ENCODE measurements at places on chromosomes 5 and 9.
A peak's percentile ranks its signal among the peaks of the same experiment; 100 is the strongest.

DNA sequence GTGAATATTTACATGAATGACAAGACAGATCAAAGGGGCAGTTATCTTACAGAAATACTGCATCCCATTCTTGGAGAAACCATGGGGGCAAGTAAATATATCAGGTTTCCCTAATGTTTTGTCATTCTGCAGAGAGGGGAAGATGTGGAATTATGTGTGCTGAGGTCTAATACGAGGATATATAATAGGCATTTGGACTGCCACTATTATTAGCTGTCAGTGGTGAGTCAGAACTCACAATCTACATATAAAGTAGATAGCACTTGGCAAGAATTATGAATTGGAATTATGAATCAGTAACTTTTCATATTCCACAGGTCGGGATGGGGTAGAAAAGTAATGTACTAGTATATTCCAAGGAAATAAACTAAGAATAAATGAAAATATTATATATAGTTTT is 121.7 kb downstream of the GIN1 start:
- DNase-seq = no peak

GRCh38 chr5:121164632-121165031 is 687.0 kb upstream of the FTMT start:
- no peak for DNase-seq

GRCh38 chr5:584216-584615 is 27.9 kb upstream of the CEP72 start:
- DNase-seq = no peak

DNA sequence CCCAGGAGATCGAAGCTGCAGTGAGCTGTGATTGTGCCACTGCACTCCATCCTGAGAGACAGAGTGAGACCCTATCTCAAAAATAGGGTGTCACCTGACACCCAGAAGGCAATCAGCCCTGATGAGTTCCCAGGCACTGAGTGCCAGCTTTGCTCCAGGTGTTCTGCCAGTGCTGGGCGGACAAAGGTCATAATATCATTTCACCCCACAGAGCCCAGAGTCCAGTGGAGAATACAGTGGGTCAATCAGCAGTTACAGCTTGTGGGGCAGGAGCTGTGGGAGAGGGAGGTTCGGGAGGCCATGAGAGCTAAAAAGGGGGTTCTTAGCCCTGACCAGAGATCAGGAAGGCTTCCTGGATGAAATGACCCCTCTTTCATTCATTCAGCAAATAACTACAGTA is 24.4 kb upstream of the SH3RF2 start:
- no peak for DNase-seq

- DNase-seq = no peak
Measured at GRCh38 chr5:173448856-173449255, 120.6 kb upstream of the STC2 start.

DNA sequence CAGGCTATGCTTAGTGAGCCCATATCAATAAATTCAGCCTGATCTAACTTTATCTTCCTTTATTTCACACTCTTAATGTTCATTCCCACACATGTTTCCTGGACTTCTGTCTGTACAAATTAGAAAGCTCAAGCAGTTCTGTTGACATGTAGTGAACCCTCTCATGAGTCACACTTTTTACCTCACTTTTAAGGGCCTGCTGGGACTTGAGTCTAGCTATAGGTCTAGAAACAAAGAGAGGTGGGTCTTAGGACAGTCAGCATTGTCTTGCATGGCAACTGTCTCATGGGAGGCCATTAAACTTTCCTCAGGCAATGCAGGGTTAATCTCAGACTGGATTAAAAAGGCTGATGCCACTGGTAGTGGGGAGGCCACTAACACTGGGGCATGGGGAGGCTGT is 8.6 kb upstream of the CCNH start:
- no peak for DNase-seq

DNA sequence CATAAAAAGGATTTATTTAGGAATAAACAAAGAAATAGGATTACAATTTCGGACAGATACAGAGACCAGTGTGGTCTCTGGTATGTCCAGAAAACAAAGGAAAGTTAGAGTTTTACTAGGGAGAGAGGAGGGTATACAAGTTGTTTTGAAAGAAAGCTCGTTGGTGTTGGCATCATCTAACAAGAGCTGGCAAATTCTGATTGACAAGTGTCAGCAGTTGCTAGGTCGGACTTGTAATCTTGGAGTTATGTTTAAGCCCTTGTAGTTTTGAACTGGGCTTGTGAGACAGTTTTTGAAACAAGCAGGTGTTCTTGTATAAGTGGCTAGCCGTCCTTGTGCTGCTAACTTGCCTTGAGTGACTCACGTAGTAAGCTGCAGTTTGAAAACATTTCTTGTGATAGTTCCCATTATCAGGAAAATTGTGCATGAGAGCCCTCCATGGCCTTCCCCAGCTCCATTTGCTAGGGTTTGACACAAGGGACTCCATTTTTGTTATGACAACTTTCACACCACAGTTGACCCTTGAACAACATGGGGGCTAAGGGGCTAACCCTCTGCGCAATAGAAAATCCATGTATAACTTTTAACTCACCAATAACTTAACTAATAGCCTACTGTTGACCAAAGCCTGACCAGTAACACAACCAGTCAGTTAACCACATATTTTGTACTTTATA is 48.1 kb downstream of the ZNF622 start:
- no peak for DNase-seq

DNA sequence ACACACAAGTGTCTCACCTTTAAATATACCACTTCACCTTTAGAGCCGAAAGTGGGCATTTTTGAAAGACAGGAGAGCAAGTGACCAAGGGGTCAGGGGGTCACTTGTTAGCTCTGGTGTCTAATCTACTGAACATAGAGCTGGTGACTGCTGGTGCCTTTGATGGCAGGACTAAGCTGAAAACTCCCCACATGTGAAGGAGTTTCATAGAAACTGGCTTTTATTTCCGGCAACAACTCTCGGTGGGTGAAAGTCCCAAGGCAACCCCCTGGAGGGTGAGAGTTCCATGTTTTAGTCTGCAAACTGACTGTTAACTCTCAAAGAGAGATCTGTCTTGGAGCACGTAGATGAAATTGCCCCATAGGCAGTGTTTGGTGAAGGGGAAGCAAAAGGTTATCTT is 466.9 kb downstream of the DMRTA1 start:
- DNase-seq = no peak

DNA sequence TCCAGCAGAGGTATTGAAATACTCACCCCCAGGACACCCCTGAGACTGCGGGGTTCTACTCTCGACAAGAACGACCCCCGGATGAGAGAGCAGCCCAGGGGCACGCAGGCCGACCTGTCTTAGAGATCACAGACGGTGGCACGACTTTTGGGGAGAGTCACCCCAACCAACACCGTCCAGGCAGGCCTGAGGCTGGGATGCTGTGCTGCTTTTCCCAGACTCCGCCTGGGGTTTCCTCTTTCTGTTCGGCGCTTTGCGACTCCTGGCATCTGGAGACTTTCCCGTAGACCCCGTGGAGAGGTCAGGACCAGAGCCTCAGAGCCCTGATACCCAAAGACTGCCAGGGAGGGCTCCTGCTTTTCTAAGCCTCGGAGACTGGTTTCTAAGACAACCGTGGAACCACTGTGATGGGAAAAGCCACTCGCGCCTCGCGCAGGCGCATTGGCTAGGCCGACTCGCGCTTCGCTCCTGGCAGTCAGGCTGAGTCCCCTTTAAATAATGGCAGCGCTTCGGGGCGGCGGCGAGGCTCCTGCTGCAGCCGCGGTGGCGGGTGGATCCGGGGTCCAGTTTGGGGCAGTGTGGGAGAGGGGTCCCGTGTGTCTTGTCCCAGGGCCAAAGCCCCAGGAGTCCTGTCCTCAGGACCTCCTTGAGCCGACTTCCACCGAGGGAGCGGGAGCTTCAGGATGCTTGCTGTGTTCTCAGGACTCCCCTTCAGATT is 484.0 kb downstream of the SPATA31A7 start:
- no peak for DNase-seq

DNA sequence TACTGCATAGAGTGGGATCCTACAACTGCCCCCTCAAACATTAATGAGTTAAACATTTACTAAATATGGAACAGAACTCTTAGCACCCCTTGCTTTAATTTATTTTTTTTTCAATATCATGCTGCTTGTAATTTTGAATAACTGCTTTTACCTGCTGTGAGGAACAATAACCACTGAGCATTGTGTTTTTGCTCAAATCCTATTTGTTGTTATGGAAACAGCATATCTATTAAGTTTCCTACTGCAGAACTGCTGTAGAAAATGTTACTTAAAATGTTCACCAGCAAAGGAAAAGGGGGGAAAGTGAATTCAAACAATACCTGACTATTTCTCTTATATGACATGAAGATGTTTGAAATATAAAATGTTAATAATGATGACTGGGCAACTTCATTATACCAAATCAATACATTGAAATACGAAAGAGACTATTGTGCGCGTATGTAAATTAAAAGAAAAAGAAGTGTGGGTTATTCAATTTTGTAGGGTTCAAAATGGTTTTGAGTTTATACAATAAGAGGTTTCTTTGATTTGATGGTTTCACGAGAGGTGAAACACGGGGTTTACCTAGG is 1043.8 kb upstream of the NUDT12 start:
- DNase-seq = no peak

GRCh38 chr5:91079037-91079436 is 304.1 kb downstream of the ARRDC3 start:
- no peak for DNase-seq

DNA sequence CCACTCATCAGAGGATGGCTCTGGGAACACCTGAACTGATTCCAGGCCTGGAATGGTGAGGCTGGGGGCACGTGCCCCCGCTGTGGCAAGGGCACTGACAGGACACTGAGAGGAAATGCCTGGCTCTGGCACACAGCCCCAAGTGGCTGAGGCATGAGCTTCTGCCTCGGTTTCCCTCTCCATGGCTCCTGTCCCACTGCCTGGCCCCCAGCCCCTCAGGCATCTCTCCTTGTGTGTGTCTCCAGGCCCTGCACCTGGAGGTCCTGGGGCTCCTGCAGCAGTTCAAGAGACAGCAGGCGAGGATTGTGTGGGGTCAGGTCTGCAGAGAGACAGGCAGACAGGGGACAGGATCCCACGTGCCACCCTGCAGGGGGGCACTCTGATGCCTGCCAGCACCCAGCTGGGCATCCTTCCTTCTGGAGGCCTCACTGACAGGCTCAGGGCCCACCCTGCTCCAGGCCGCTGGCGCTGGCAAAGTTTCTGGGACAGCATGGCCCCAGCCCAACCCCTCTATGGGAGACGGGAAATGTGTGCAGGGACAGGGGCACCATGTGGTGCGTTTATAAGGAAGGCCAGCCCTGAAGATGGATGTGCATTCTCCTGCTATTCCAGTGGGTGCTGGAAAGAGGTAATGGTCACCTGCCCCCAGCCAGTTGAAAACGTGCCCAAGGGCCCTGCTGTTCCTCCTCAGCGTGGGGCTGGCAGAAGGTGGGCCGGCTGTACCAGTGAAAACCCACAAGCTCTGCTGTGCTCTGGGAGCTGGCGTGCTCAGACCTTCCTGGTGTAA is 66.0 kb downstream of the RASGEF1C start:
- DNase-seq = no peak

- peak; percentile 36 for DNase-seq
Measured at GRCh38 chr5:177368869-177369644, 11.3 kb downstream of the RGS14 start.

GRCh38 chr9:110337727-110338126 is at the start of gene TXNDC8:
TXNDC8 (minus strand) TSS chr9:110337863.
- peak; percentile 49 for DNase-seq

DNA sequence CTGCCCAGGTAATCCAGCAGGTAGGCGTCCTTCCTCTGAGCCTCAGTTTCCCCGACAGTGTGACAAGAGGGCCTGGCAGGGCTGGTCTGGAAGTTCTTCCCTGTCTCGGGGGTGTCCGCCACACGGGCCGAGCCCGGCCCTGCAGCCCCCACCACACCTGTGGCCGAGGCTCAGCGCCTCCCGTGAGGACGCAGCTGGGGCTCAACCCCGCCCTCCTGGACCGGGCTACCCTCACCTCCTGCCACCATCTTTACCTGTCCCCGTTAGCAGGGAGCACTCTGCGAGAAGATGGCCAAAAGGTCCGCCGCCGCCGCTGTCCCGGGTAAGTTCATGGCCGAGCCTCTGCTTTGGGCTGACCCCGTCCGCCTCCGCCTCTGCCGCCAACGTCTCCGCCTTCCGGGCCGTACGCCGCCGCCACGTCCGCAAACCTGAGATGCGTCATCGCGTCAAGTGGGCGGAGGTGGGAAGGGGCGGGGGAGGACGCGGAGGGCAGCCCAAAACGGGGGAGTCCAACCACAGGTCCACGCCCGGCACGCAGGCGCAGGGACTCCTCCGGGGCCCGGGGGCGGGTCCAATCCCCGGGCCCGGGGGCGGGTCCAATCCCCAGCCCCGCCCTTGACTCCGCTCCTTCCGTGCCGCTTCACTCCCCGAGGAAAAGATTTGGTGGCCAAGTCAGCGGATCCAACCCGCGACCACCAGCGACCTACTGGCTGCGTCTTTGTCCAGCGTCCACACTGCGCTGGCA is at the start of gene LYSMD3:
Gene LYSMD3, minus strand, starts transcription at position 391 of the 745 bp plus-strand sequence. CDS start 4,295 bp downstream, outside the sequence.
- peak; percentile 98 for DNase-seq

DNA sequence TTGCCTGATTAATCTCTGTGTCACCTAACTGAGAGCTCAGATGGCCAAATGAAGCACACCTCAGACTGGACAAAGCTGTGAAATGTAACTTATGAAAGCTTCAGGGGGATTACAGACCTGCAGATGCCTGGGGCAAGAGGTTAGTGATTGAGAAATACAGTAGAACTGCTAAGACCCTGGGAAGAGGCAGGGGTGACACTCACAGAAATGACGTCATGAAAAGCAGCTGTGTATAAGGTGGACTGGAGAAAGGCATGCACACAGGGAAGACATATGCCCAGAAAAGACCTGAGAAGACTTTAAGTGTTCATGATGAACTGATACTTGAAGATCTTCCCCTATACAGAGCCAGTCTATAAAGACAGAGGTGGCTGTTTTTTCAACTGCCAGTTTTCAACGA is 49.3 kb upstream of the SPTLC1 start:
- DNase-seq = no peak

GRCh38 chr5:81425569-81425968 is 31.6 kb upstream of the ACOT12 start:
- peak; percentile 53 for DNase-seq

DNA sequence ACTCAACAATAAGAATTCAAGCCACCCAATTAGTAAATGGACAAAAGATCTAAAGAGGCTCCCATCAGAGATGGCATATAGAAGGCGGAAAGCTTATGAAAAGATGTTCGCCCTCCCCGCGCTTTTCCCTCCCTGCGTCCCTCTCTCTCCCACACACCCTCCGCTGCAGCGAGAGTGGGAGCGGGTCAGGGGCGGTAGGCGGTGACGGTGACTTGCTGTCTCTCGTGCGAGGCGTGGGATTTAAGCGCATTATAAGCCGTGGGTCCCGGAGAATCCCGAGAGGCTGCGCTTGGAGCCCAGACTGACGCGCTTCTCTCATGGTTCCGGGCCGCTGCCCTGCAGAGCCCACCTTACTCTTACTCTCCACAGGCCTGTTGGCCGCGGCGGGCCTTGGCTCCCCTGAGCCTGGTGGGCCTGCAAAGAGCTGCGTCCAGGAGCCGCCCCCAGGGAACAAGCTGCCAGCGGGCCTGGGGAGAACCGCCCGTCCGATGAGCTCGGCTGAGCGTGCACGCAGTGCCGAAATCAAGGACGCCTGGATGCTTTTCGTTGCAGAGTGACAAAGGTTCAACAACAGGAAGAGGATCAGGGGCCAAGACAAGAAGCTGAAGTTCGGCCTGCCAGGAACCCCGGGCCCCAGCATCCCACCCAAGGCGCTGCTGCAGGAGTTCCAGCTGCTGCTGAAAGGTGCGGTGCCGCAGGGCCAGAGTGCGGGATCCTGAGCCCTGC is 42.6 kb upstream of the BICD2 start:
- DNase-seq = no peak

GRCh38 chr5:122153230-122153629 is 23.9 kb downstream of the ZNF474 start:
- DNase-seq = peak; percentile 82
